ENCODE measurements at places on chromosomes 2 and 18. TPM values are rescaled to one million over a fixed set of nuclear protein-coding genes. Genes with fewer than 3 reads are reported as not detected.

- no peak for DNase-seq
Measured at GRCh38 chr2:200975672-200976071, 12.2 kb upstream of the ORC2 start.

- DNase-seq = no peak
Measured at GRCh38 chr2:179825494-179825893, 35.9 kb downstream of the ZNF385B start.

DNA sequence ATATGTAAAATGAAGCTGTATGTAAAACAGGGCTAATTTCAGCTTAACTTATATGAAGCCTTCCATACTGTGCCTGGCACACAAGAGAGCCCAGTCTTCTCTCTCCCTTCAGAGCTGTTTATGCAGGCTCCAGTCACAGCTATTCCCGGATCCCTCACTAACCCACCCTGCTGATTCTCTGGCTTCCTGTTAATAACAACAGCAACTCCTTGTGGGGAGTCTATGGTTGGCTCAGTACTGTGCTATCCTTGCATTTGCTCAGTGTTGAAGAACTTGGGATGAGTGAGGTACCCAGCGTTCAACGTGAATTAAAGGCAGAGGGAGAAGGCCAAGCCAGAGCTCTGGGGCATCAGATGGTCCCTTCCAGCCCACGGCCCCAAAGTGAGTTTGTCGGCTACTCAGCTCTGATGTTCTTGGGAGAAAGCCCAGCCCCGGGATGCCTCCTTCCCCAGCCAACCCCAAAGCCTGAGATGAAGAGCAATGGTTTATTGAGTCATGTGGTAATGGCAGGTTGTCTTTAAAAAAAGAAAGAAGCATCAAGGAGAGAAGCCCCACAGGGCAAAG lies 43.2 kb downstream of the PSD4 start:
- no peak for DNase-seq

DNA sequence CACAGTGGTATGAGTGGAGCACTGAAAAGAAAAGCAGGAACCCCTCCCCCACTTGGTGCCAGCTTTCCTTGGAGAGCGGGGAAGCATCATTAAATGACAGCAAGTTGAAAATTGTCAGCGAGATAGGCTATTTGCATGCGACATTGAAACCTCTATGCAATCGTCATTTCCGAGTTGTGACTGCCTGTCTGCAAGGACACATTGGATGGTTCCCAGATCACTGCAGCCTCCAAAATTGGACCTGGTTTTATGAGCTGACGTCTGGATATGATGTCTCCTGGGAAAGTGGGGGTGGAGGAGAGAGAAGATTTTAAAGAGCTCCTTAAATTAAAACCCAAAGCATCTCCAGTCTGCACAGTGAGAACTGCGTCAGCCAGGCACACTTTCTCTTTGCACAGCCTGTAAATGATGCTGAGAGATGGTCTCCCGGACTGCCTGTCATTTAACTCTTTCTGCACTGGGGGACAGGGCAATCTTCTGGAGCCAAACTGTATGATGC lies 57.8 kb upstream of the KIF5C start:
- no peak for DNase-seq

DNA sequence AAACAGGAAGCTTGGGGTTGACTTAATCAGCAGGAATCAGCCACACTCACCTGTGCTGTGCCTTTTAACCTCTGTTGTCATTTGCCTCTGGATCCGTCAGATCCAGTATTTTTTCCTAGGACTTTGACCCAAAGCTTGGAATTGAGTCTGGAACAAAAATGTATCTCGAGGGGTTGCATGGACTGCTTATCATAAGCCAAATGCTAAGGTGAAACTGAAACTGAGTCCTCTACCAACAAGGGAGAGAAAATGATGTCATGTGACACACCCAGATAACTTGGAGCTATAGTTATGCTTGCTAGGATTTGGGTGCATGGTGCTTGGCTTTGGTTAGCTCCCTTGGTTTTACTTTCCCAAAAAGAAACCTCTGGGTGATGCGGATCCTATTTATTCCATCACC lies 2158.6 kb upstream of the PIK3C3 start:
- DNase-seq = no peak

GRCh38 chr2:127593228-127594115 lies 52.5 kb upstream of the GPR17 start:
- DNase-seq = no peak

- DNase-seq = no peak
Measured at GRCh38 chr18:70221156-70221914, 15.8 kb upstream of the RTTN start.

- DNase-seq = no peak
Measured at GRCh38 chr2:86271248-86271647, 66.2 kb downstream of the REEP1 start.

GRCh38 chr2:135741395-135742324 lies at the start of gene UBXN4:
UBXN4 (plus strand) TSS chr2:135741855; CDS start chr2:135741930, 75 bp downstream.
- DNase-seq = peak; percentile 99

DNA sequence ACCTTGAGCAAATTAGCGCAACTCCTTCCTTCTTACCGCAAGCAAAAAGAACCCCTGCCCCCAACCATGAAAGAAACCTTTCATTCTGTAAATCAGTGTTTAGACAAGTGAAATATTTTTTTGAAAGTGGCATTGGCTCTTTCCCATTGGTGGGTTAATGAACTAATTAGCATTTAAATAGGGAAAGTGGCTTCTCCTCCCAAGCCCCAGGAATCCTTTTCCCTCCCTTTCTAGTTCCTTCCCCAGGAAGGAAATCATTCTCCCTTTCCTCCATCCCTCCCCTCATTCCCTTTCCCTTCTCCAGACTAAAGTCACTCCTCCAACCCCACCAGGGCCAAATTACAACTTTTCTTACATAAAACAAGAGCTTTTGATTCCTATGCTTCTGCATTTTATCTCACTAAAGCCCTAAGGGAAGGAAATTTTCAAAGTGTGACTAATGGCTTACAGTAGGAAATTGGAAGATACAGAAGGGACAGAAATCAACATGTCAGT lies 22.9 kb upstream of the TYMS start:
- DNase-seq = no peak

GRCh38 chr2:238895891-238896600 lies 48.2 kb downstream of the TWIST2 start:
- DNase-seq = peak; percentile 94

DNA sequence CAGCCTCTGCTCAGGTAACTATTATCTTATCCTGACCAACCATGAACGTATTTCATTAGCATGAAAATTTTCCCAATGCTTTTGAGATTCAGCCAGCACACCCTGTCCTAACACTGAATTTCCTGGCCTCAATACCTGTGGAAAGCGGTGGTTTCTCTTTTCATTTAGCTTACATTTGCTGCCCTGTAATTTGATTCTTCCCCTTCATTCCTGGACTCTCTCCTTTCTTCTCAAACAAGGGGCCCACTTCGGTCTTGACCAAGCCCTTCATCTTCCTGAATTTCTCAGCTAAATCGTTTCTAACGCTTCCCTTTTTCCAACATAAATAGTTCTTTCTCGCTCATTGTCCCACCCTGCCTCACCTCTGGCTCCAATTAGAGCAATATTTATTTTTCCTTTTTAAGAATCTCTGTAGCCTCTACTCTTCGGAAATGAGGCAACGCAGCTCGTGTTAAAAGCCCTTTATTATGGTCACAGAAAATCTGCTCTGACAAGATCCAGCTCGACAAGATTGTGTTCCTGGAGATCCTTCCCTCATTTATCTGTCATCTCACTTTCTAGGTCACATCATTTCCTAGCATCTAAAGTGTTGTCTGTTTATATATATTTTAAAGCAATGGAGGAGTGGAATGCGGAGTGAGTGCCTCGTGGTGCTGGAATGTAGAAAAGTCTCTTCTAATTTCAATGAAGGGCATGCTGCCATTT lies 49.5 kb upstream of the BCL11A start:
- DNase-seq = no peak

DNA sequence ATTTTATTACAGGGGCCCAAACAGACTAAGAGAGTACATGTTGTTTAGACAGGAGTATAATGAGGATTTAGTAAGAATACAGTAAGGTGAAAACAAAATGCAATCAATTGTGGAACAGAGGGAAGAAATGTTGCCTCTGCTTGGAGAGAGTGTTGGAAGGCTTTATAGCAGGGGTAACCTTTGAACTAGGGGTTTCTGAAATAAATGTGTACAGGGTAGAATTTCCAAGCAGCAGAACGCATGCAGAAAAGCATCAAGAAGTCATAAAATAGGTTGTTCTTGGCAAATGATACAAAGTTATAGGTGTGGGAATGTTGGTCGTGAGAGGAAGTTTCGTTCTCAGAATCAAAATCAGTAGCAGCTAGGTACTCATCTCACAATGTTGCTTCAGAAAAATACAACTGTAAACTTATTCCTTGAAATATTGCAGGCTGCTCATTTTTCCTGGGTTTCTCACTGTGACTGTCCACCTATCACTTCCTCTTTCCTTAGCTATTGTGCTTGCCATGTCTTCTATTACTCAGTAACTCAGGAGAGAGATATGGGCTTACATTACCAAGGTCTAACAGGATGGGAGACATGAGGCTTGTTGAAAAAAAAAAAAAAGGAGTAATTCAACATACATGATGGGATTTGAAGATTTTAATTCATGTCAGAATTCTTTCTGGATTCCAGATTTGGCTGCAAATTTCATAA lies 17.1 kb upstream of the HNMT start:
- DNase-seq = no peak

DNA sequence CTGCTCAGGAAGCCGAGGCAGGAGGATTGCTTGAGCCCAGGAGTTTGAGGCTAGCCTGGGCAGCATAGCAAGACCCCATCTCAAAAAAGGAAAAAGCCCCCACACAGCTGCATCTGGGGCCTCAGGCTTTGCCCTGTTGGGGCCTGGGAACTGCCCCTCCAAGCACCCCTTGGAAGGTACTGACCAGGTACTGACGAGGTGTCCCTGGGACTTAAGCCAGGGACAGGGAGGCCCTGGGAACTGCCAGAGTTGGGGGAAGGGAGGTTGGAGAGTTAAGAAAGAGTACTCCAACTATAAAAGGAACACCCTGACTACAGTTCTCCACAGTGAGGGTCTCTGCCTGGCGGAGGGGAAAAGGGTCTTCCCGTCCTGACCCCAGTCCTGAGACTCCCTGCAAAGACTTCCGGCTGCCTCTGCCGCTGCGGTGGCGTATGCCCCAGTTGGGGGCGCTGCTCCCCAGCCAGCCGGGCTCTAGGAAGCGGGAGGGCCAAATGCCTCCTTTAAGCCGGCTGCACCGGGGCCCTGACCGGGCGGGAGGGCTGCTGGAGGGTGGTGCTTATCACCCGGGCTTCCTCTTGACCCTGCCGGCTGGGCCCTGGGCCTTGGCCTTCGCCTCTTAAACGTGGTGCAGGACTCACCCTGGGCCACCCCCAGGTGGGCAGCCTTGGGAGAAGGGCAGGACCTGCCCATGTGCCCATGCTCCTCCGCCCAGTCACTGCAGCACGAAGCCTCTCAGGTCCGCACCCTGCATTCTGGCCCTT lies 12.8 kb downstream of the SLC30A3 start:
- DNase-seq = no peak

DNA sequence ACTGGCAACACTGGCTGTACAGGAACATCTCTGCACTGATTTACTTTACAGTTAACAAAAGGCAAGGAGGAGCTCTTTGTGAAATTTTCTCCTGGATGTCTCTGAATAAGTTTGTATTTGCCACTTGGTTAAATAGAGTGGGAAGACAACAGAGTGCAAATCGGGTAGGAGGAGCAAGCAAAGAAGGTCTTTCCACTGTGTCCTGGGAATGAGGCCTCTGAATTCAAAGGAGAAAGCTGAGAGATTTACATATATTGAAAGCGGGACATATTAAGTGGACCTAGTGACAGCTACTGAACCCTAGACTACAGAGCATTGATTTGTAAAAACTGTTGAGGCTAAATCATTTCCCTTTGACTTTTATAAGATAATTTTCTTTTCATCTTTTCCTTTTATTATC lies 117.4 kb upstream of the CHRNA1 start:
- DNase-seq = no peak

DNA sequence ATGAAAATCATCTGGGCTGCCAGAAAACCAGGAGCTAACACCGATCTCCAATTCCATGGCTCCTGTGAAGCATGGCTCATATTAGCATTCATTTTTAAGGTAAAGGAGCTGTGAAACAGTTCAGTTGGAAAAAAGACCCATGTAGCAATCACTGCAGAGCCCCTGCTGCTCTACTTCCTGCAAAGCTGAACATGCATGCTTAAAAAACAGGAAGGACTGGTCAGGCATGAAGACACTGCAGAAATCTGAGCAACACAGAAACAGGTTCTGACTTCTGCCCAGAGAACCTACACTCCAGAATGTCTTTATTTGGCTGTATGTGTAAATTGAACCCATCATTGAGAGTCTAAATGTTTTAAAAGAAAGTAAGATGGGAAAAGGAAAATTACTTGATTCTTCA lies 950.6 kb downstream of the DCDC2C start:
- no peak for DNase-seq

- no peak for DNase-seq
Measured at GRCh38 chr2:203853271-203853670, 14.3 kb upstream of the CTLA4 start.

- no peak for DNase-seq
Measured at GRCh38 chr2:187878112-187878511, 323.9 kb upstream of the TFPI start.

The PDE1A gene
- total RNA-seq = 17.2 TPM

The ESPNL gene
- 0.36 TPM for total RNA-seq

The GPR39 gene
- 0.71 TPM for total RNA-seq

The MAP2 gene
- total RNA-seq = 11.9 TPM

The LRP1B gene
- 5.1 TPM for total RNA-seq

The CHRND gene
- not detected for total RNA-seq

The MOCOS gene
- 0.68 TPM for total RNA-seq

The OR6B2 gene
- not detected for total RNA-seq

The RRM2 gene
- total RNA-seq = 4.3 TPM

The C2orf74 gene
- 26.3 TPM for total RNA-seq

The ING5 gene
- 27.1 TPM for total RNA-seq

The UGT1A3 gene
- total RNA-seq = not detected

The STARD6 gene
- total RNA-seq = not detected

The TMEM198 gene
- total RNA-seq = 0.71 TPM

The PPP1R1C gene
- total RNA-seq = not detected
